Activated CD8-positive, alpha-beta T cell treated with anti-CD3 and anti-CD28 coated beads, Interleukin-2, amount 10 ng/mL, durations not matched to agents 7 days and 5 days (primary cell): ENCODE measurements at places on chromosomes 2 and 18. TPM values are rescaled to one million over a fixed set of nuclear protein-coding genes. Genes with fewer than 3 reads are reported as not detected.

Gene GKN1
- not detected for total RNA-seq

Gene MATN3
- total RNA-seq = not detected

Gene ANKRD23
- 12.6 TPM for total RNA-seq

Gene CHN1
- total RNA-seq = 0.11 TPM

Gene SLC16A14
- 0.61 TPM for total RNA-seq

Gene VWA3B
- total RNA-seq = not detected

- H3K4me3 ChIP-seq = no peak overlapping the region
- H3K27me3 ChIP-seq = no peaks in the 10 kb centered on the region
- H3K27ac ChIP-seq = peak overlapping the region; percentile 37
- DNase-seq = no peak
These were observed 106.1 kb downstream of the FAM210A start for GRCh38 chr18:13620206-13620672.

- H3K36me3 ChIP-seq = peaks cover 10% of the 10 kb centered on the region
- DNase-seq = no peak
- peaks cover 30% of the 10 kb centered on the region for H3K27me3 ChIP-seq
- no peak overlapping the region for H3K4me3 ChIP-seq
- no peak overlapping the region for H3K27ac ChIP-seq
- H3K4me1 ChIP-seq = peaks cover 34% of the 10 kb centered on the region
These were observed 304.0 kb downstream of the LPIN1 start for GRCh38 chr2:12050396-12050795.

- peaks cover 9% of the 10 kb centered on the region for H3K27me3 ChIP-seq
- no peaks in the 10 kb centered on the region for H3K4me1 ChIP-seq
- H3K27ac ChIP-seq = no peak overlapping the region
These were observed 64.5 kb downstream of the TGFA start for GRCh38 chr2:70489165-70489564.

DNA sequence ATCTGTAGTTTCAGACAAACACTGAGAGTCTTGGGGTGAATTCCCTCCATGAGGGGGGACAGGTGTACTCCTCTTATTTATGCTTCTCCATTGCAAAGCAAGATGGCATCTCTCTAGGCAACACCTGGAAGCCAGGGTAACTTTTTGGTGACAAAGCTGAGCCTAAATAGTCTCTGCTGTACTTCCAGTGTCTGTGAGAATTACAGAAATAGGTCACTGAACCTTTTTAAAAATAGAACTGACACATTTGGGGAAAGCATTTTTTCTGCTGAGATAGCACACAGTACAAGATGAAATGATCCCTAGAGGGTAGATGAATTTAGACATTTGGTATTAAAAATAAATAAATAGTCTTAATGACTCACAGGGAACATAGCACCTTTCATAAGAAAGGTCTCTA is 71.7 kb upstream of the SP3 start:
- no peak for DNase-seq
- H3K4me3 ChIP-seq = no peak overlapping the region
- H3K4me1 ChIP-seq = peaks cover 15% of the 10 kb centered on the region
- H3K27ac ChIP-seq = no peak overlapping the region
- H3K27me3 ChIP-seq = peaks cover 4% of the 10 kb centered on the region

DNA sequence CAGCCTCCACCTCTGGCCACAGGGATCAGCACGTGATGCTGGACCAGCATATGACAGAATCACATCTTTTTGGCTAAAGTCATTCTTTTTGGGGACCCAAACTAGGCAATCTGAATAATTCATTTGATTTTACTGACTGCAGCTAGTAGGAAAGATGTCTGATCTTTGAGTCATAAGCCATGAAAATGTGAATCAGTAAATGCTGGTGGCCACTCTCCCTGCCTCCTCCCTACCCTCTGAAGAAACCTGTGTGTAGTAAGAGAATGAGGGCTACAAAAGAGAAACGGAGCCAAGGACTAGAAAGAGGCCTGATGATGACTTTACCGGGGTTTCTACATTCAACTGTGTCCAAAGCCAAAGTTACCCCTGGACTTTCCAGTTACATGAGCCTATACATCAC is 10.1 kb upstream of the LRPPRC start:
- peak overlapping the region; percentile 79 for H3K27ac ChIP-seq
- peaks cover 9% of the 10 kb centered on the region for H3K27me3 ChIP-seq
- DNase-seq = no peak
- H3K4me1 ChIP-seq = peaks cover 17% of the 10 kb centered on the region
- no peaks in the 10 kb centered on the region for H3K36me3 ChIP-seq

DNA sequence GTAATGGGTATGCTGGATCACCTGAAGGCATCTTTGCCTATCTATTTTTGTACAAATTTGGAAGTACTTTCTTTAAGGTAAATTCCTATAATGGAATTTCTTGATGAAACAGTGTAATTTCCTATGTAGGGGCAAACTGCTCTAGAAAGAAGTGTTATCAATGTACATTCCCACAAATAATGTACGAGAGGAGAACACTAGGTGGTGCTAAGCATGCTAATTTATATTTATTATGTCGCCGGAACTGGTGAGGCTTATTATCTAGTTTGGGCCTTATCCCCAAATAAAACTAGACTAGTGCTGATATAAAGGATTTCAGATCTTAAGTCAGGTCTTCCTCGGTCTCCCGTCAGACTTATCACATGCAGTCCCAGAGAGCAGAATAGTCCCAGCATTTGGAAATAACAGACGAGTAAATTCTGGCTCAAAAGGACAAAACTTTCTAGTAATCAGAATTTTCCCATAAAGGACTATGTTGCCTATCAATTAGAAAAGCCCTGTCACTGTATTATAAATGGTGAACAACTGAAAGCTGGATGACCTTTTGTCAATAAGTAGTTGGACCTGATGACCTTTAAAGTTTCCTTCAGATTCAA is 86.9 kb upstream of the RBBP8 start:
- H3K4me1 ChIP-seq = no peaks in the 10 kb centered on the region
- no peak for DNase-seq
- H3K27ac ChIP-seq = no peak overlapping the region
- H3K27me3 ChIP-seq = peaks cover 14% of the 10 kb centered on the region
- H3K4me3 ChIP-seq = no peak overlapping the region
- H3K36me3 ChIP-seq = no peaks in the 10 kb centered on the region

DNA sequence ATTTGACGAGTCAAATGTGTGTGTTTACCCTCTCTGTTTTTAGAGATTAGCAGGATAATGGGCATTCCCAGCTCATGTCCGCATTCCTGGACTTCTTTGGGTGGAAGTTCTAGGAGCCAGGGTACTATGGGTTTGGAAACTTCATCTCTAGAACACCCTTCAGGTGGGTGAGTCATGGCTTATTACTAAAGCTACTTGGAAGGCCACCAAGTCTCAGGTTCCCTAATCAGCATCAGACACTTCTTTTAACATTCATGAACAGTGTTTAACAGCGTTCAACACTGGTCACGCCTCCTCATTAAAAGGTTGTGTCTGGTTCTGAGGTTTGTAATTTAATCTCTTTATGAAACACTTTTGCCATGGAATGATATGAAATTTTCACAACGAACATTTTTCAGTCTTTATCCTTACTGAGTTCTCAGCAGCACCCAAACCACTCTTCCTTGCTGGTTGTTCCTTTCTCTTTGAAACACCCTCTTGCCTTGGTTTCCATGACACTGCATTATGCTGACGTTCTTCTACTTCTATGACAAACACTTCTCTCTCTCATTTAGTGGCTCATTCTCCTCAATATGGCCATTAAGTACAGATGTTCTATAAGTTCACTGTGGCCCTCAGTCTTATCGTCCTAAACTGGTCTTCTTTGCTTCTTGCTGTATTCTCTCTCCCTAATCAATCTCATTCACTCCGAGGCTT is 49.3 kb downstream of the MMADHC start:
- no peaks in the 10 kb centered on the region for H3K36me3 ChIP-seq
- H3K27me3 ChIP-seq = no peaks in the 10 kb centered on the region
- peaks cover 14% of the 10 kb centered on the region for H3K4me1 ChIP-seq
- no peak overlapping the region for H3K4me3 ChIP-seq

DNA sequence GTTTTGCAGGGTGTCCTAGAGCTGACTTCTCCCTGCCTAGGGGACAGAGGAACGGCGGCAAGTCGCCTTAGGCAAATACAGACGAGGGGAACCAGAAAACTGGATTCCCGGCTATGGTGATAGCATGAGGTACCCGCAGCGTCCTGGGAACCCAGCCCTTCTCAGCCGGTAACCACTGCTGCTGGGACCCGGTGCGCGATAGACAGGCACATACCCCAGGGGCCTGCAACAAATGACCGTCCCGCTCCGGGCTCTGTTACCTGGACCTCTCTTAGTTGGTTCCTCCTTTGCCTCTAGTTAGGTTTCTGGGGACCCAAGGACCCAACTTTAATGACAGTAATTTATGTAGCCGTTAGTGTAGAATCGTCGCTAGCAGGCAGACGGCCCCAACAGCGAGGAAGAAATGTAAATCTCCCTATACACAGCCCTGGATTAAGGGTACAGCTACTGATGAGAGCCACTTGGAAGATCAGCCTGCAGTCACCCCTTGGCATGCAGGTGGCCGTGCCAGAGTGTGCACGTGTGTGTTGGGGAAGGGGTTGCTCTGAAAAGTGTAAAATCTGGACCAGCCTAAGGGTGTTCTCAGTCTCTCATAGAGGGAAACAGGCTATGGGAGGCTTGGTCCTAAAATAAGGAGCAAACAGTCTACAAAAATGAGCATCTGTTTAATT is 819 bp upstream of the SERPINE2 start:
- no peak overlapping the region for H3K27ac ChIP-seq
- H3K4me3 ChIP-seq = peak overlapping the region; percentile 67
- no peak for DNase-seq
- peaks cover 29% of the 10 kb centered on the region for H3K4me1 ChIP-seq

DNA sequence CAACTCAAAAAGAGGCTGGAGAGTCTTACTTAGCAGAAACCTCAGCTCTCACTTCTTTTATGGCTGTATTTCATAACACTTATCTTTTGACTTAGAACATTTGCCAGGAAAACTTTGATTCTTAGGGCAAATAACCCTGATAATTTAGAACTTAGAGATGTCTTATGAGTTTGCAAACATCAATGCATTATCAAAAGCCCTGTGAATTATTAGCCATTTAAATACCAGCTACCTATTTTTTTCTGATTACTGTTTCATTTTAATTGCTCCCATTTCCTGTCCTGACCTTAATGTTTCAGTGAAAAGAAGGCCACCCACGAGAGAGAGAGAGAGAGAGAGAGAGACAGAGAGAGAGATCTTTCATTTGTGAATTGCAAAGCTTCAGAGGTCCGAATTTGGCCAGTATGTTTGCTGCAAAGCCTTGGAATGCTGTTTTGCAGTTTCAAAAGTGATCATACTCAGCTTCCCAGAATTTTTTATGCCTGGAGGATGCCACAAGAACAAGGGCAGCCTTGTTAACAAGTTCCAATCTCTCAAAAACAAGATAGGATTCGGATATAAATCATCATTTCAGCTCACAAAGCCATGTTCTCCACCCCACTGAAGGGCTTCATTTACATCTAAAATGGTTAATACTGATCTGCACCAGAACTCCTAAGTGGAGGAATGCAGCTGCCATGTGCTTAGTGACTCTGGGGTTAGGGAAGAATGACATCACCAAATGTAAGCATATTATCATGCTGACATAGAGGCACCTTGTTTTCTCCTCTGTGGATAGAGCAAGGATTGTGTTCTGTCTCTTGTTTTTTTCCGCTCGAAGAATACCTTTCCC is 478.2 kb downstream of the ARHGAP15 start:
- H3K4me3 ChIP-seq = no peak overlapping the region
- no peak for DNase-seq
- no peaks in the 10 kb centered on the region for H3K27me3 ChIP-seq
- H3K27ac ChIP-seq = no peak overlapping the region

- no peaks in the 10 kb centered on the region for H3K36me3 ChIP-seq
- H3K4me1 ChIP-seq = no peaks in the 10 kb centered on the region
- no peak for DNase-seq
- H3K27ac ChIP-seq = no peak overlapping the region
- H3K27me3 ChIP-seq = peaks cover 5% of the 10 kb centered on the region
These were observed 188.2 kb downstream of the ALK start for GRCh38 chr2:29733213-29733612.

DNA sequence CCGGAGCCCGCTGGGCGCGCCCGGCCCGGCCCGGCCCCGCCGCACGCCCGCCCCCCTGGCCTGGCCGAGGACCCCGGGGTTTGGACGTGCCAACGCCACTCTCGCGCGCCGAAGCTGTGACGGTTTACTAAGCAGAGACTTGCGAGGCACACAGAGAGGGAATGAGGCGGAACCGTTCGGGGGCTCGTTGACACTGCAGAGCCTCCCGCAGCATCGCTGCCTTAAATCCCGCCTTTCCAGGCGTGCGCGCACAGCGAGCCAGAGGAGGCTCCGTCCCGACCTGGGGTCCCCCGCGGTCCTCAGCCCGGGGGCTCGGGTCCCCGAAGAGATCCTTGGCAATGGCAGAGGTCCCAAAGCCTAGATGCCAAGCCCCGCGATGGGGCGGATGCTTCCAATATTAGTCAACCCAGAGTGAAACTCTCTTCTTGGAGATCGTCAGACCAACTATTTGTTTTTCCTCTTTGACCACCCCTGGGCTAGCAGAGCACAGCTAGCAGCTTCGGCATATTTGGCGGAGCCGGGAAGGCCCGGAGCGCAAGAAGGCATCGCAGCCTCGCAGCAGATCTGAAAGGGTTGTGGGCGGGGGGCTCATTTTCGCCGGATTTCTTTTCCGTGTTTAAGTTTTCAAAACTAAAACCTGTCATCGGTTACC is at the start of gene ZNF385B:
TSS of gene ZNF385B (minus strand) at position 197 of the 652 bp plus-strand sequence.
- DNase-seq = no peak
- H3K36me3 ChIP-seq = no peaks in the 10 kb centered on the region
- peaks cover 12% of the 10 kb centered on the region for H3K4me1 ChIP-seq
- H3K27me3 ChIP-seq = peaks cover 61% of the 10 kb centered on the region
- peak within 1 kb of the TSS; percentile 40 for H3K4me3 ChIP-seq

DNA sequence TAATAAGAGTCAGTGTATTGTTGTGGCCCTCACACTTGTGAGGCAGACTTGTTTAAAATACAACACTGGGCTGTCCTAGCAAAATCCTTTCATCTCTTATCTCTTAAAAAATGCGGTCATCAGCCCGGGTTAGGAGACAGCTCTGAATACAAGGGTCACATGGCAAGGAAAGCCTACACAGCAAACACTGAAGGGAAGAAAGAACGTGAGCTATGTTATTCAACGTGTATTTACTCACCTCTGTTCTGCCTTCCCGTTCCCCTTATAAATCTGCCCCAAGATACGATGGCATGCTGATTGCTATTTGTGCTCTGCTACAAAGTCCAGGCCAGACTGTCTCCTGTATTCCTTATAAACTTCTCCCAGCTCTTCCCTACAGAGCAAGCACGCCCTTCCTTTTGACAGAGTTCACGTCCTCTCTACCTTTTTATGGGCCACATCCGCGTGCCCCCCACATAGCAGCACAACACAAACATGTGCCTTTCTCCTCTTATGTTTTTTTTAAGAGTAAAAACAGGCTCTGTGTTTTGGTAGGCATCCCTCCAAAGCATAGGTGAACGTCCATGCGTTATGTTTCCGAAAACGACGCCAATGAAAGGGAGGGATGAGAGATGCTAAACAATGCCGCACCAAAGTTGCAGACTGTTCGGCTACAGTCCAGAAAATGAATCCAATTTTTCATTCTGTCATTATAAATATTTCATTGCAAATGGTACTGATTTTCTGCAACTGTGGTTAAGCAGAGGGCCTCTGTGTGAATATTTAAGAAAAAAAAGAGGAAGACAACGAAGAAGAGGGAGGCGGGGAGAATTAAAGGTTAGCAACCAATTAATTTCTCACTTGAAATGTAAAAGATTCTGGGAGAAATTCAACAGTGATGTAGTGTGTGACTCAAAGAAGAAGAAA is 274.7 kb downstream of the ZNF521 start:
- H3K27me3 ChIP-seq = no peaks in the 10 kb centered on the region
- no peaks in the 10 kb centered on the region for H3K4me1 ChIP-seq
- no peak overlapping the region for H3K27ac ChIP-seq
- no peaks in the 10 kb centered on the region for H3K36me3 ChIP-seq
